ENCODE measurements at places on chromosomes 16 and 17. TPM values are rescaled to one million over a fixed set of nuclear protein-coding genes. Genes with fewer than 3 reads are reported as not detected.

Gene HOXB2
- 33.8 TPM for polyA plus RNA-seq

Gene CDYL2
- 0.93 TPM for polyA plus RNA-seq

- DNase-seq, result no peak
These were observed 62.3 kb upstream of the ZNF423 start for GRCh38 chr16:49918257-49918656.

Gene CHST6
- polyA plus RNA-seq, result 0.12 TPM

DNA sequence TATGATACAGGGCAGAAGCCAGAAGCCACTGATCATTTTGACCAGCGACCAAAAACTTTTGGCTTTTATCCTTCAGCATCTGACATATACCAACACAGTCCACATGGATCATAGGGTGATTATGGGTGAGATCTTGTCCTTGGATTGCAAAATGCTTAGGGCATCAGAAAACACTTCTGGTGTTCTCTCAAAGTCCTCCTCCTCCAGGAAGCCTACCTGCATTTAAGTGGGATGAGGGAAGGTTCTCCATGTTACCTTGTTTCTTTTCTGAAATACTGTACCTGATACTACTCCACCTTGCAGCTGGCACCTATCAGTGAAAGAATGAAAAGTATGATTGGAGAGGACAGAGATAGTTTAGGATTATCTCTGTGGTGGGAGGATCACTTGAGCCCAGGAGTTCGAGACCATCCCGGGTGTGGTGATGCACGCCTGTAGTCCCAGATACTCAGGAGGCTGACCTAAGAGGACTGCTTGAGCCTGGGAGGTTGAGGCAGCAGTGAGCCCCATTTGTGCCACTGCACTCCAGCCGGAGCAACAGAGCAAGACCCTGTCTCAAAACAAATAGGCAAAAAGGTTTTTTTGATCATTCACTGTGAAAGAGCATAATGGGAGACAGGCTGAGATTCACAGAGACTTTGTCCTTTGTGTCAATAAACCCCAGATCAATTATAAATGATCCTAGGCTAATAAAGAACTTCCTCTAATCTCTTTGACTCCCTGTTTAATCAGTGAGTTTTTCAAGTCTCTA, 46.8 kb upstream of the B4GALNT2 start:
- DNase-seq, result no peak

All from IMR-90 (cell line).